Fibroblast of lung (primary cell): ENCODE measurements at places on chromosomes 1 and 21.

DNA sequence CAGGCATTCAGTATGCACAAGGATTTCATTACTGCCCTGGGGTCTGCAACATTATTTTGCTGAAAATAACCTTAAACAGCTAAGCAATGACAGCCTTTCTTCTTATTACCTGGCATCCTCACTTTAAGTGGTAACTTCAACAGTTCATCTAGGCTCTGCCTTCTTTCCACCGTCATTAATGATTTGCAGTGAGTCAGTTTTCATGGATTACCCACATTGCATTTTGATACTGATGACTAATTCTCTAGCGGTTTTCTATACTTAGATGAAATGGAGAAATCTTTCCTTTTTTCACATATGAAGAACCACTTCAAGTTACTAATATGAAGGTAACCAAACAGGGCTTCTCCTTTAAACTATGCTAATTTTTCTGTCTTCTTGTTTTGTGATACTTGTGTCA is 226.9 kb upstream of the TMPRSS15 start:
- DNase-seq: no peak
- H3K27me3 ChIP-seq: no peaks in the 10 kb centered on the region
- H3K4me3 ChIP-seq: no peak overlapping the region
- no peaks in the 10 kb centered on the region for H3K4me1 ChIP-seq
- H3K36me3 ChIP-seq: no peaks in the 10 kb centered on the region
- H3K27ac ChIP-seq: no peak overlapping the region

DNA sequence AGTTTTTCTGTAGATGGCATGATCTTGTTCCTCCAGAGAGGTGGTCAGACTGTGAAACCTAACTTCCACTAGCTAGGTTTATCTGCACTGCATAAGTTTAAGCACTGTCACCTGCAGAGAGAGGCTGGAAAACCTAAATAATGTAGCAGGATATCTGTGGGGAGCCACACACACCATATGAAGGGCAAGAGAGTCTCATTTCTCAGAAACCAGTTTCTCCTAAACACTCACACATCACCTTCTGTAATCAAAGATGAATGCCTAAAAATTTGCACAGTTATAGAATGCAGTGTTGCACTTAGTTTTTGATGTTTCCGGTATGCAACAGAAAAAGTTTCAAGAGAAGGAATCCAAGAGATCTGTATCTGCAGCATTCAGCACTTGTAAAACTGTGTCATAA is 654.6 kb downstream of the ADGRL2 start:
- no peaks in the 10 kb centered on the region for H3K4me1 ChIP-seq
- no peak overlapping the region for H3K27ac ChIP-seq
- no peaks in the 10 kb centered on the region for H3K36me3 ChIP-seq
- H3K27me3 ChIP-seq: no peaks in the 10 kb centered on the region
- no peak for DNase-seq

DNA sequence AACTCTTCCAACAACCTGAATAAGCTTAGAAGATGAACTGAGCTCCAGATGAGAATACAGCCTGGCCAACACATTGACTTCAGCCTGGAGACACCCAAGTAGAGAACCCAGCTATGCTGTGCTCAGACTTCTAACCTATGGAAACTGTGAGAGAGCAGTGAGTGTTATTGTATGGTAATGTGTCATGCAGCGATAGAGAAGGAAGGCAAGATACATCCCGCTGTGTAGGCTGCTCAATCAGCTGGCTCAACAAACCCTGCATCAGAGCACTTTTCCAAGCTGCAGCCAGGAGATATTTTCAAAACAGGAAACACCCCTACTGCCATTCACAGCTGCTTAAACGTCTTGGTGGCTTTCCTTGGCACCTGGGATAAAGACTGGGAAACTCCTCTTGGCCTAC is 321.3 kb downstream of the SIPA1L2 start:
- H3K36me3 ChIP-seq: no peaks in the 10 kb centered on the region
- no peak for DNase-seq
- H3K27ac ChIP-seq: no peak overlapping the region
- H3K4me1 ChIP-seq: no peaks in the 10 kb centered on the region
- no peaks in the 10 kb centered on the region for H3K27me3 ChIP-seq
- no peak overlapping the region for H3K4me3 ChIP-seq

- peak; percentile 43 for DNase-seq
- H3K27ac ChIP-seq: no peak overlapping the region
- no peaks in the 10 kb centered on the region for H3K36me3 ChIP-seq
- no peak overlapping the region for H3K4me3 ChIP-seq
- peaks cover 2% of the 10 kb centered on the region for H3K4me1 ChIP-seq
Observed at GRCh38 chr1:184743062-184743756, 11.4 kb downstream of the EDEM3 start.

GRCh38 chr1:236156512-236157208 is 14.3 kb downstream of the GPR137B start:
- H3K36me3 ChIP-seq: no peaks in the 10 kb centered on the region
- no peak overlapping the region for H3K27ac ChIP-seq

GRCh38 chr1:4595341-4596225 is 58.8 kb upstream of the AJAP1 start:
- no peaks in the 10 kb centered on the region for H3K36me3 ChIP-seq
- DNase-seq: no peak
- no peak overlapping the region for H3K27ac ChIP-seq
- no peak overlapping the region for H3K4me3 ChIP-seq
- no peaks in the 10 kb centered on the region for H3K27me3 ChIP-seq
- no peaks in the 10 kb centered on the region for H3K4me1 ChIP-seq

DNA sequence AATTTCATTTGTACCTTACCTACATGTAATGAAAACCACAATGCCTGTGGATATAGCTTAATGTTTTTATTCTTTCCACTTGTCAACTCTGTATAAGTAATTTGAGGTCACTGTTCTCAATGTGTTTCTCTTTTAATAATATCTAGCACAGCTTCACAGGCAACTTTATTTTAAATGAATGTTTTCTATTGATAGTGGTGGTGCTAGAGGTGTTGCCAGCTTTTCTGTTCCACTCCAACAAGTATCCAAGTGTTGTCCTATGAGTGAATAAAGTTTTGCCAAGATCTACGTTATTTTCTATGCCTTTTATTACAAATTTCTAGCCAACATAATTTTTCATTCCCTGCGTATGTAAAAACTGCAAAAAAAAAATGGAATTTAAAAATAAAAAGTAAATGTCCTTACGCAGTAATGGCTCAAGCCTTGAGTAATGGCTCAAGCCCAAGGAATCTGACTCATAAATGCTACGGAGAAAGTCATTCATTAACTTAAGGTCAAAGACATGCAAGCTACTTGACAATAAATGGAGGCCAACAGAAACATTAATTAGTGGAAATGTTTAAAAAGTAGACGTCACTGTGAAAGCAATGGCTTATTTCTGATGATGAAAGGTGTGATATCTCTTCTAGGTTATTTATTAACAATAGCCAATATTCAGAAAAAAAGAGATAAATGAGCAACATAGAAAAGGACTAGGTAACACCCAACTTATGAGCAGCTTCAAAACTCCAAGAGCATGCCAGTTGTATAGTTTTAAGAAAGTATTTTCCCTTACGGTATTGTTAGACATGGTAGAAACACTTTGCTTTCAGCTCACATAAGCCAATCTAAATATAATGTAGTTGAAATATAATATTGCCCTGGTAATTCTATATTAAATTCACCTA is 71.4 kb downstream of the SLC44A5 start:
- no peak overlapping the region for H3K27ac ChIP-seq
- DNase-seq: peak; percentile 91

- H3K4me3 ChIP-seq: no peak overlapping the region
- H3K36me3 ChIP-seq: no peaks in the 10 kb centered on the region
- H3K27ac ChIP-seq: no peak overlapping the region
- peaks cover 3% of the 10 kb centered on the region for H3K4me1 ChIP-seq
- peaks cover 3% of the 10 kb centered on the region for H3K27me3 ChIP-seq
Observed at GRCh38 chr1:175195798-175196197, 3.2 kb upstream of the KIAA0040 start.

DNA sequence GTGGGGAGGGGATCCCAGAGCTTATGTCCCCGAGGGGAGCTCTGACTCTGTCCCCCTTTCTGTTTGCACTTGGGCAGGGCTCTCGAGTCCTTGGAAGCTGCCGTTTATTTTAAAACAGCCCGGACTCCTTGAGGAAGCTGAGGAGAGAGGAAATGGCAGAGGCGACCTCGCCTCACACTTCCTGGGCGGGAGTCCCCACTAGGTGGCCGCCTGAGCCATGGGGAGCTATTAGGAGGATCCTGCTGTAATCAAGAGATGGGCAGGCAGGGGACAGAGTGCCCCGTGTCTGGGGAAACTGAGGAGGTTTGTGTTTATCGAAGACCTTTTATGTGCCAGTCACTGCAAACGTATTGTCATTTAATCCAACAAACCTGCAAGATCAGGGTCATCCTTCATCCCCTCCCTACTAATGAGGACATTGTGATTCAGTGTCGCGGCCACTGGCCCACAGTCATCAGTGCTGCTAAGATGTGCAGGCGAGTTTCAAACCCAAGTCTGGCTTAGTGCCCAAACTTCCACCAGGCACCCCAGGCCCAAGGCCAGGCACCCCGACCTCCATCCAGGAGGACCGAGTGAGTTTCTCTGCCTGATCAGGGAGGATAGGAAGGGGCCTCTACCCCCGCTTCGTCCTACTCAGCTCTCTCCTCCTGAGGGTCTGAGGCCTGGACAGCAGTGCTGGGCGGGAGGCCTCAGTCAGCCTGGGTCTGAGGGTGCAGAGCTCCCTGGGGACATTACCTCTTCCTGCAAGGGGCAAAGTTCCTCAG is 316.9 kb upstream of the VAMP3 start:
- H3K27ac ChIP-seq: no peak overlapping the region
- H3K36me3 ChIP-seq: no peaks in the 10 kb centered on the region
- DNase-seq: peak; percentile 19

DNA sequence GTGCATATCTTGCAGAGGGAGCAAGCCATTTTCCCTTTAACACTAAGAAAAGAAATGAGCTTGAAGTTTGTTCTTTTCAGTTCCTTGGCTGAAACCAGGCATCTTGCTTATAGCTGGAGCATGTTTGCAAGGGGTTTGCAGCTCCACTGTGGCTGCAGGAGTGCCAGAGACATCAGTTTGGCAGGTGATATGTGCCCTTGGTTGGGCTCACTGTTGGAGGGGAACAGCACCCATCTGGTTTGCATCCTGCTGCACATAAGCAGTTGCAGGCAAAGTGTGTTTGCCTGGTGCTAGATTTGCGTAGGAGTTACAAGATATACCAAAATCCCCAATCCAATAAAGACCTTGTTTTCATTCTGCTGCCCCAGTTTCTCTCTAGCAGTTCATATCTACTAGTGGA is 47.8 kb upstream of the IKBKE start:
- no peak overlapping the region for H3K4me3 ChIP-seq
- no peaks in the 10 kb centered on the region for H3K27me3 ChIP-seq

DNA sequence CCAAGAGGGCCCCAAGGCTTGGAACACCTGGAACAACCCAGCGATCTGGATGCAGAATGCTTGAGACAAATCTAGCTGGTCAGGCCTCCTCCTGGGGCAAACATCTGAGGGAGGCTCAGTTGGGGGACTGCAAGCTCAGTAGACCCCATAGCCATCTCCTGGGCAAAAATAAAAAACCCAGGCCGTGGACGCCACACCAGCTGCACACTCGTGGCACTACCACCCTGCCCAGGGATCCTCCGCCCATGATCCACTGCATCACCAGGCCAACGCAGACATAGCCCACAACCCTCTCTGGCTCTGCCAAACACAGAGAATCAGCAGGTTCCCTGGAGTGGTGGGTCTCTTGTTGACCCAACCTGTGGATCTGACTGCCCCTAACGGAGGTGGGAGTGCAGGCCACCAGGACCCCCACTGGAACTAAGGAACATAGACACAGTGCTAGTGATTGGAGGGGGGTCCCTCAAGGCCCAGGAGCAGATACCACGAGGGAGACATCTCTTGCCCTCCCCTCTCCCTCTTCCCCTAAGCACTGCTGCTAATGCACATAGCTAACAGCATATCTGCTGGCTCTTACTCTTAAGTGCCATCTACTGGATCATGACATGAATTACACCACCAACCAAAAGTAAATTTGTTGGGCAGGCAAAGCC is 147.2 kb downstream of the CHD1L start:
- no peak overlapping the region for H3K27ac ChIP-seq
- no peaks in the 10 kb centered on the region for H3K27me3 ChIP-seq
- DNase-seq: peak; percentile 31
- H3K36me3 ChIP-seq: no peaks in the 10 kb centered on the region

DNA sequence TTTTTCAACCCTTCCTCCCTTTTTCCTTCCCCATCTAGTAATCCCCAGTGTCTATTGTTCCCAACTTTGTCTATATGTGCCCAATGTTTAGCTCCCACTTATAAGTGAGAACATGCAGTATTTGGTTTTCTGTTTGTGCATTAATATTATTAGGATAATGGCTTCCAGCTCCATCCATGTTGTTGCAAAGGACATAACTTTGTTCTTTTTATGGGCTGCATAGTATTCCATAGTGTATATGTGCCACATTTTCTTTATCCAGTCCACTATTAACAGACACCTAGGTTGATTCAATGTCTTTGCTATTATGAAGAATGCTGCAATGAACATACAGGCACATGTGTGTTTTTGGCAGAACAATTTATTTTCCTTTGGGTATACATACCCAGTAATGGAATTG is 121.0 kb upstream of the C1orf105 start:
- no peak for DNase-seq
- H3K4me1 ChIP-seq: no peaks in the 10 kb centered on the region
- H3K27ac ChIP-seq: no peak overlapping the region
- no peaks in the 10 kb centered on the region for H3K27me3 ChIP-seq
- H3K36me3 ChIP-seq: no peaks in the 10 kb centered on the region
- H3K4me3 ChIP-seq: no peak overlapping the region

DNA sequence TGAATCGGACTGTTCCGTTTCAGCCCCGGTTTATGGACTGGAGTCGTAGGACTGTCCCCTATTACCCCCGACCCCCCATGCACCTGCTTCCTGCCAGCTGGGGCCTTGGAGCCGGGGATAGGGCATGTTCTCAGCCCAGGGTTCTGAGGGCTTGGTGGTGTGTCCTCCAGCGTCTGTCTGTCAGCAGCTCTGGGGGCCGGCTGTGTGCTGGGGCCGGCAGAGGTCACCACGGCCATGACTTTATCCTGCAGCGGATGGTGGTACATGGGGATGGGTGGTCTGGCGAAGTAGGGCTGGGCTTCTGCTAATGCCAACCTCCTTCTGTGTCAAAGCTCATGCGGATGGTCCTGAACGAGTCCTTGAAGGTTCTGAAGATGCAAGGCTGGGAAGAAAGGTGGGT is 5.5 kb downstream of the RRP1 start:
- H3K4me1 ChIP-seq: peaks cover 5% of the 10 kb centered on the region
- DNase-seq: no peak
- H3K4me3 ChIP-seq: no peak overlapping the region
- H3K27me3 ChIP-seq: no peaks in the 10 kb centered on the region
- H3K36me3 ChIP-seq: peaks cover 40% of the 10 kb centered on the region
- H3K27ac ChIP-seq: no peak overlapping the region
